Progenitor cell of endocrine pancreas (in vitro differentiated cells): ENCODE measurements at places on chromosomes 6 and 20. TPM values are rescaled to one million over a fixed set of nuclear protein-coding genes. Genes with fewer than 3 reads are reported as not detected.
A peak's percentile ranks its signal among the peaks of the same experiment; 100 is the strongest.

DNA sequence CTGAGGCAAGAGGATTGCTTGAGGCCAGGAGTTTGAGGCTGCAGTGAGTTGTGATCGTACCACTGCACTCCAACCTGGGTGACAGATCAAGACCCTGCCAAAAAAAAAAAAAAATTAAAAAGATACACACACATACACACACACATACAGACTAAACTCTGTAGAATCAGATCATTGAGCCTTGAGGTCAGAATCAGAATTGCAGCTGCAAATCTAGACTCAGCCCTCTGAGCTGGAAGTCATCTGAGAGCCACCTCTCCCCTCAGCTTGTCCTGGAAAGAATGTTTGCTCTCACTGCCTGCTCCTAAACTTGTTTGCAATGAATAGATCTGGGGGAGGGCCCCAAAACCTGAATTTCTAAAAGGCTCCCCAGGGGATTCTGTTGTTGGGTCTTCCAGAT, 41.4 kb upstream of the ANGPT4 start:
- H3K27ac ChIP-seq, result no peak overlapping the region
- H3K4me1 ChIP-seq, result no peaks in the 10 kb centered on the region
- DNase-seq, result no peak
- no peak overlapping the region for H3K4me3 ChIP-seq
- peaks cover 24% of the 10 kb centered on the region for H3K27me3 ChIP-seq

GRCh38 chr20:25237610-25238318, 10.1 kb upstream of the PYGB start:
- H3K27ac ChIP-seq, result peak overlapping the region; percentile 6
- no peak overlapping the region for H3K4me3 ChIP-seq
- peaks cover 7% of the 10 kb centered on the region for H3K27me3 ChIP-seq
- peaks cover 40% of the 10 kb centered on the region for H3K4me1 ChIP-seq
- H3K36me3 ChIP-seq, result no peaks in the 10 kb centered on the region

DNA sequence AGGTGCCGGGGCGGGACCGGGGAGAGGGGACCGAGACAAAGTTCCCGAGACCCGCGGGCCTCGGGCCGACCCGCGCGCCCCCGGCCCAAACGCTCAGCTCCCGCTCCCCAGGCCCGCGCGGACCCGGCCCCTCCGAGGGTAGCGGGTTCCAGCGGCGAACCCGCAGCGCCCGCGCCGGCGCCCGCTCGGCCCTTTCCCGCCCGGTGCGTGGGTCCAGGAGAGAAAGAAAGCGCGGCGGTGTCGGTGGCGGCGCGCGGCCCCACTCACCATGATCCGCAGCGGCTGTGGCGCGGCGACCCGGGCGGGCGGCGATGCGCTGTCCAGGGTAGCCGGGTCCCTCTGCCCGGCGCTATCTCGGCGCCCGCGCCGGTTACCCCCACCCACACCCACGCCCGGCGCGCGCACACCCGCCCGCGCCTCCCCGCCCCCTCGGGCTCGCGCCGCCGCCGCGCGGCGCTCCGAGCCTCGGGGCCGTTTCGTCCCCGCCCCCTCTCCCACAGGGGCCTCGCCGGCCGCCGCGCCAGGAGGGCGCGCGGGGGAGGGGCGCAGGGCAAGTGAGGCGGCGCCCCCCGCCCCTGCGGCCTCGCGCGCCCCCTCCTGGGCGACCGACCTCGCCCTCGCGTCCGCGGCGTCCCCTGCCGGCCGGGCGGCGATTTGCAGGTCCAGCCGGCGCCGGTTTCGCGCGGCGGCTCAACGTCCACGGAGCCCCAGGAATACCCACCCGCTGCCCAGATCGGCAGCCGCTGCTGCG, at the start of gene ELOVL2:
ELOVL2 (minus strand) TSS at position 345 of the 751 bp plus-strand sequence; CDS start at position 270, 75 bp downstream.
- peaks cover 4% of the 10 kb centered on the region for H3K4me1 ChIP-seq
- peak within 1 kb of the TSS; percentile 9 for H3K27ac ChIP-seq
- H3K27me3 ChIP-seq, result peaks cover 64% of the 10 kb centered on the region
- H3K36me3 ChIP-seq, result no peaks in the 10 kb centered on the region
- peak; percentile 58 for DNase-seq

DNA sequence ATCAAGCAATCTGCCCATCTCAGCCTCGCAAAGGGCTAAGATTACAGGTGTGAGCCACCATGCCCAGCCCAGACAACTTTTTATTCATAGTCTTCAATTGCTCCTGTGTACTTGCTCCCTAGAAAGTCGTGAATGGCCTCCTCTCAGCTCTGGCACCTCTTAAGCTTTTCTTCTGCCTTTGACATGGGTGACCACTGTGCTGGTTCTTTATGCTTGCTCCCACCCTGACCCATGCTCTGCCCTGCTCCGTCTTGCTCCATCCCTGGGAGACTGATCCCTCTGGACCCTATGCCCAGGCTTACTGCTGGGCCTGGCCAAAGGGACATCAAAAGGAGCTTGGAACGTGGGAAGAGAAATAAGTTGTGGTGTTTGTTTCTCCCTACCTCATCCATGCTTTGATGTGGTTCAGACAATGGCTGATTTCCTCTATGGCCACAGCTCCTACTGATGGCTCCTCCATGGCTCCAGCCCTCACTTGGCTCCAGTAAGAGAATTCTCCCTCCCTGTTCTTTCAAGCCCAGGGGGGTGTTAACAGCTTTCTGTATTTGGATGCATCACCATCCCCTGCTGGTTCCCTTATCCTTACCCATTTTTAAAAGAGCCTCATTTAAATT, 7.7 kb upstream of the TREM2 start:
- peaks cover 15% of the 10 kb centered on the region for H3K27me3 ChIP-seq
- no peaks in the 10 kb centered on the region for H3K36me3 ChIP-seq
- H3K4me3 ChIP-seq, result no peak overlapping the region
- no peaks in the 10 kb centered on the region for H3K4me1 ChIP-seq

DNA sequence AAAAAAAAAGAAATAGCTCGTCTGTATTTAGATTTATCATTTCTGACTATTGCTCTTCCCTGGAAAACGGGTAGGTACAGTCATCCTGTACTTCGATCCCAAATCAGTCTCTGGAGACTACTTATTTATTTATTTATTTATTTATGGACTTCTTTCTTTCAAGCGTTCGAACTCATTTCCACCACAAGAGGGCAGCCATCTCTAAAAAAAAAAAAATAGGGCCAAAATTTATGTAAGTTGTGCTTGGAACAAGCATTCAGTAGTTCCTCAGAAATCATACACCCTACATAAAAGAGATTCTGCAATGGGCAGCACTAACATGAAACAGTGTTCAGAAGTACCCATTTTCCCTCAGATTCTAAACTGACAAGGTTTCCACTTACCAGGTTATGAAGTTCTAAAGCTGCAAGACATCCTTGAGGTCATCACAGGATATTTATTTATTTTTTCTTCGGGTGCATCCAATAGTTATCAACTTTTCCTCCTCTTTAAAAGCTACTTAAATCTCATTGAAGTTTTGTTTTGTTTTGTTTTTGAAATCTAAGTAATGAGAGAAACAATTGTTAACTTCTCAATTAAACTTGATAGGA, 1.9 kb upstream of the BMP2 start:
- no peaks in the 10 kb centered on the region for H3K36me3 ChIP-seq
- no peak overlapping the region for H3K4me3 ChIP-seq
- peaks cover 11% of the 10 kb centered on the region for H3K4me1 ChIP-seq
- H3K27ac ChIP-seq, result no peak overlapping the region
- DNase-seq, result no peak
- H3K27me3 ChIP-seq, result peaks cover 8% of the 10 kb centered on the region

GRCh38 chr20:32205843-32206759, 1.4 kb downstream of the PLAGL2 start:
- peaks cover 8% of the 10 kb centered on the region for H3K36me3 ChIP-seq
- peaks cover 50% of the 10 kb centered on the region for H3K4me1 ChIP-seq
- H3K4me3 ChIP-seq, result peak overlapping the region; percentile 97
- no peak for DNase-seq
- H3K27ac ChIP-seq, result peak overlapping the region; percentile 99
- H3K27me3 ChIP-seq, result no peaks in the 10 kb centered on the region

DNA sequence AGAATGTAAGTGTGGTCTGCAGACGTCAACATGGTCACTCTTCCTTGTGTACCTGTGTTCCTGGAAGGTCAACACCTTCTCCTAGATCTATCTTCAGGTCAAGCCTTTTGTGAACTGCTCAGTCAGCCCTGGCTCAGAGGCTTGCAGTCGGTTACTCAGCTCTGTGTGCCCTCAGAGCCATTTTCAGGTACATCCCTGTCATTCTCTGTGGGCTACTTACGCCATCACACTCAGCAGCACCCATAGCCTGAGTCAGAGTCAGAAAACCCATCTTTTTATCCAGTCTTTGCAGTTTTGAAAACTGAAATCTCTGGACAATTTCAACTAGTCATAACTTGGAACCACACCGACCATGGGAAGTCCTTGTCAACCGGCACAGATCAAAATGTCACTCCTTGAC, 35.3 kb downstream of the TGM3 start:
- H3K36me3 ChIP-seq, result no peaks in the 10 kb centered on the region
- H3K4me3 ChIP-seq, result no peak overlapping the region
- peaks cover 2% of the 10 kb centered on the region for H3K27me3 ChIP-seq
- H3K27ac ChIP-seq, result no peak overlapping the region

GRCh38 chr6:56193846-56194245, 53.5 kb downstream of the COL21A1 start:
- no peak overlapping the region for H3K27ac ChIP-seq
- H3K27me3 ChIP-seq, result no peaks in the 10 kb centered on the region
- no peak for DNase-seq

DNA sequence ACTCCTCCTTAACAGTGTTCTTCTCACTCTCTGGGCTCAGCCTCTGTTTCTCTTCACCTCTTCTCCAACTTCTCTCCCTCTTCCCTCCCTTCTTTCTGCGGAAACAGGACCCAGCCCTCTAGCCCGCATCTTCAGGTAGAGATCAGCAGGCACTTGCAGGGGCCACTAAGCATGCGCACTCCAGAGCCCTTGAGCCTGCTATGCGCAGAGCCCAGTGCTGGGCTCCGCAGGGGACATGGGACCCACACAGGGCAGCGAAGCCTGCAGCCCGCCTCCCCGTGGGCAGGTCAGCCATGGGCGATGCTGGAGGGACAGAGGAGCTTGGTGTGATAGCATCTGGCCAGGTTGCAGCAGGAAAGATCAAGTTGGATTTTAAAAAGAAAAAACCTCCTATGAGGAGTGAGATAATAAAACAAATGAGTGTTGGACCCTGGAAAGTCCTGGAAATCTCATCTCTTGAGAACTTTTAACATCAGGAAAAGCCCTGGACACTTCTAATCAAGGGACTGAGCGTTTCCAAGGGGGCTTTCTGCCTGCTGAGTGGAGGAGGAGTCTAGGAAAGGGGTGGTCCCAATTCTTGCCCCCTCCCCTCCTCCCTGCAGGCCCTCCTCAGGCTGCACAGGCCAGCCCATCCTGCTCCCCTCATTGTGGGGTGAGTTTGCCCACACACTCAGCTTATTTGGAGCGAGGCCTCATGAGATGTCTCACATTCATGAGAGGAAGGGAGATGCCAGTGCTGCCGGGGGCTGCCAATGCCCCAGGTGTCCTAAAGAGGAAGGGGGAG, 71.9 kb downstream of the MDGA1 start:
- DNase-seq, result no peak
- H3K4me1 ChIP-seq, result no peaks in the 10 kb centered on the region
- H3K36me3 ChIP-seq, result no peaks in the 10 kb centered on the region
- peaks cover 53% of the 10 kb centered on the region for H3K27me3 ChIP-seq
- no peak overlapping the region for H3K27ac ChIP-seq

GRCh38 chr20:31560746-31561598, 44.1 kb upstream of the ID1 start:
- H3K27me3 ChIP-seq, result no peaks in the 10 kb centered on the region
- peaks cover 35% of the 10 kb centered on the region for H3K36me3 ChIP-seq
- peaks cover 10% of the 10 kb centered on the region for H3K4me1 ChIP-seq
- no peak overlapping the region for H3K4me3 ChIP-seq
- no peak overlapping the region for H3K27ac ChIP-seq

- H3K4me3 ChIP-seq, result no peak overlapping the region
- peaks cover 5% of the 10 kb centered on the region for H3K27me3 ChIP-seq
- H3K27ac ChIP-seq, result no peak overlapping the region
- DNase-seq, result no peak
- no peaks in the 10 kb centered on the region for H3K36me3 ChIP-seq
Measured at GRCh38 chr20:58020656-58021454, 207.6 kb downstream of the ANKRD60 start.

GRCh38 chr6:149318581-149319286, 1.2 kb downstream of the TAB2 start:
- peaks cover 8% of the 10 kb centered on the region for H3K27me3 ChIP-seq
- H3K36me3 ChIP-seq, result no peaks in the 10 kb centered on the region
- peaks cover 30% of the 10 kb centered on the region for H3K4me1 ChIP-seq
- peak overlapping the region; percentile 85 for H3K4me3 ChIP-seq
- DNase-seq, result no peak

DNA sequence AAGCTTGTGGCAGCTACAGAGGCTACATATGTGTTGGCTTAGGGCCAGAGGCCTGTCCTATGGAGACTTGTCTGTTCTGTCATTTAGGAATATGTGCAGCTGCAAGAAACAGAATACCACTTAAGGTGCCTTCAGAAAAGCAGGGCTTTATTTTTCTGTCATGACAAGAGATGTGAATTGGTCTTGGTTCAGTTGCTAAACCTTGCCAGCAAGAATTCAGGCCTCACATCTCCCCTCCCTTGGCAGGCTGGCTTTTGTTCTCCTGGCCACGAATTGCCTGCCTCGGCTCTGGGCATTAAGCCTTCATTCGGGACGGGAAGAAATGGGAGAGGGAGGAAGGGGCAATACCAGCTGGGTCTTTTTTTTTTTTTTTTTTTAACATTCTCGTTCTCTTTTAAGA, 82.4 kb upstream of the TGM3 start:
- H3K36me3 ChIP-seq, result no peaks in the 10 kb centered on the region
- H3K27ac ChIP-seq, result no peak overlapping the region
- no peak for DNase-seq
- peaks cover 8% of the 10 kb centered on the region for H3K4me1 ChIP-seq
- no peaks in the 10 kb centered on the region for H3K27me3 ChIP-seq

DNA sequence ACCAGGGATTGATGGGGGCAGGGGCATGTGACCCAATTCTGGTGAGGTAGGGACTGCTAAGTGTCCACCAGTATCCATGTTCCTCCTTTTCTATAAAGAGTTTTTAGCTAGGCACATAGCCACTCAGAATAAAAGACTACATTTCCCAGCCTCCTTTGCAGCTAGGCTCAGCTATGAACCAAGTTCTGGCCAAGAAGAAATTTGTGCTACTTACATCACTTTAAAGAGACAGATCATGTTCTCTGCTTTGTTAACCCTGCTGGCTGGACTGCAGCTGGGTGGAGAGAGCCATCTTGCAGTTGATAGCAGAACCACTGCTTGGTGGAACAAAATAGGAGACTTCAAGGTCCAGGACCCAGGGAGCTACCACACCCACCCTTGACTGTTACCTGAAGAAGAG, 5.3 kb upstream of the CCM2L start:
- H3K36me3 ChIP-seq, result no peaks in the 10 kb centered on the region
- no peak overlapping the region for H3K27ac ChIP-seq
- peaks cover 44% of the 10 kb centered on the region for H3K27me3 ChIP-seq

- no peak for DNase-seq
- no peaks in the 10 kb centered on the region for H3K36me3 ChIP-seq
- H3K27me3 ChIP-seq, result peaks cover 3% of the 10 kb centered on the region
- no peak overlapping the region for H3K4me3 ChIP-seq
Measured at GRCh38 chr6:136086686-136087085, 163.4 kb downstream of the MTFR2 start.

CDH22 gene
- total RNA-seq, result 0.14 and 0.20 TPM in 2 replicates

RPP40 gene
- 8.0 and 10.6 TPM in 2 replicates for total RNA-seq

KIF25 gene
- total RNA-seq, result not detected in 2 replicates

OR10C1 gene
- total RNA-seq, result not detected in 2 replicates

MUC21 gene
- total RNA-seq, result not detected in 2 replicates

RGS17 gene
- 1.7 and 2.6 TPM in 2 replicates for total RNA-seq

TBC1D20 gene
- total RNA-seq, result 30.3 and 33.2 TPM in 2 replicates
